ENCODE measurements at places on chromosomes 13 and 19.

GRCh38 chr13:98570929-98571372 lies 6.0 kb downstream of the STK24 start:
- DNase-seq = no peak

GRCh38 chr19:32232449-32232848 lies 113.0 kb upstream of the ZNF507 start:
- DNase-seq = no peak

- DNase-seq = no peak
Measured at GRCh38 chr13:110479648-110480047, 81.9 kb downstream of the RAB20 start.

- no peak for DNase-seq
Measured at GRCh38 chr19:38655148-38655824, 7.8 kb downstream of the ACTN4 start.

DNA sequence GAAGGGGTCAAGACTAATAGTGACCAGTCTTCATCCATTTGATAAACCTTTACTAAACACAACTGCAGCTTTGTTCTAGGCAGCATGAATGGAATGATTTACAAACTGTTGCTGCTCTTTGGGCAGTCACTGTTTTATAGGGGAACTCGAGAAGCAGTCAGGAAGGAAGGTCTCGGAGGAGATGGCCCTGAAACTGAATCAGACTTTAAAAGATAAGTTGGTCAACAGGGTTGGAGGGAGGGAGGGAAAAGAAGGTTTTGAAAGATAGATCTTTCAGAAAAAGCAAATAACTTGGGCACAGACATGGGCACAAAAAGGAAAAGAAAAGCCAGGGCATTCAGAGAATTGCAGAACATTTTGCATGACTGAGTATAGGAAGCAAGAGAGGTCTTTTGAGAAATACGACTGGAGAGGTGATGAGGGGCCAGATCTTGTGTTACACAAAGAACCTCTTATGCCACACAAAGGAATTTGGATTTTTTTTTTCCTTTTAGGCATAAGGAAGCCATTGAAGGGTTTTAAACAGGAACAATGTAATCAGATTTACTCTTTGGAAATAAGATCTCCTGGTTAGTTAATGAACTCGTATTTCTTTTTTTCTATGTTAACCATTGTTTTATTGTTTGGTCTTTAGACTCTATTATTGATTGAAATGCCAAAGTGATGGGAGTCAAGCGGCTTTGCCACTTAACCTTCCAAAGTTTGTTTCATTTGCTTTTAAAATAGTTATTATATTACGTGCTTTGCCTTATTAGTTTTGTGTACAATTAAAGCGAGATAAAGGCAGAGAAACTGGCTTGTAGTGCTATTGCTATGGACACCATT lies 37.5 kb upstream of the SACS start:
- no peak for DNase-seq

Measured in NCI-H1092 treated with DMSO at 0.1 percent for 48 hours (cell line).